Activated T-cell treated with anti-CD3 and anti-CD28 coated beads, Interleukin-2, amount 50 U/mL, for 72 hours (primary cell): ENCODE measurements at places on chromosomes 7 and 10. TPM values are rescaled to one million over a fixed set of nuclear protein-coding genes. Genes with fewer than 3 reads are reported as not detected.

The BICC1 gene
- total RNA-seq: not detected

The C10orf67 gene
- total RNA-seq: 0.84 TPM

The RADIL gene
- 0.50 TPM for total RNA-seq

The PLAC9 gene
- total RNA-seq: not detected

The SH3PXD2A gene
- total RNA-seq: 10.2 TPM

The ZNF107 gene
- total RNA-seq: 18.5 TPM

The ABCF2 gene
- total RNA-seq: 29.7 TPM

The UPK3B gene
- total RNA-seq: 3.3 TPM

The FAM25G gene
- not detected for total RNA-seq

The UNC5B gene
- total RNA-seq: 0.12 TPM

The CNPY1 gene
- total RNA-seq: not detected

The TDRD1 gene
- total RNA-seq: 0.07 TPM

The PEX1 gene
- total RNA-seq: 20.8 TPM

The RAMP3 gene
- not detected for total RNA-seq
